ENCODE measurements at places on chromosomes 2 and 18. TPM values are rescaled to one million over a fixed set of nuclear protein-coding genes. Genes with fewer than 3 reads are reported as not detected.

DNA sequence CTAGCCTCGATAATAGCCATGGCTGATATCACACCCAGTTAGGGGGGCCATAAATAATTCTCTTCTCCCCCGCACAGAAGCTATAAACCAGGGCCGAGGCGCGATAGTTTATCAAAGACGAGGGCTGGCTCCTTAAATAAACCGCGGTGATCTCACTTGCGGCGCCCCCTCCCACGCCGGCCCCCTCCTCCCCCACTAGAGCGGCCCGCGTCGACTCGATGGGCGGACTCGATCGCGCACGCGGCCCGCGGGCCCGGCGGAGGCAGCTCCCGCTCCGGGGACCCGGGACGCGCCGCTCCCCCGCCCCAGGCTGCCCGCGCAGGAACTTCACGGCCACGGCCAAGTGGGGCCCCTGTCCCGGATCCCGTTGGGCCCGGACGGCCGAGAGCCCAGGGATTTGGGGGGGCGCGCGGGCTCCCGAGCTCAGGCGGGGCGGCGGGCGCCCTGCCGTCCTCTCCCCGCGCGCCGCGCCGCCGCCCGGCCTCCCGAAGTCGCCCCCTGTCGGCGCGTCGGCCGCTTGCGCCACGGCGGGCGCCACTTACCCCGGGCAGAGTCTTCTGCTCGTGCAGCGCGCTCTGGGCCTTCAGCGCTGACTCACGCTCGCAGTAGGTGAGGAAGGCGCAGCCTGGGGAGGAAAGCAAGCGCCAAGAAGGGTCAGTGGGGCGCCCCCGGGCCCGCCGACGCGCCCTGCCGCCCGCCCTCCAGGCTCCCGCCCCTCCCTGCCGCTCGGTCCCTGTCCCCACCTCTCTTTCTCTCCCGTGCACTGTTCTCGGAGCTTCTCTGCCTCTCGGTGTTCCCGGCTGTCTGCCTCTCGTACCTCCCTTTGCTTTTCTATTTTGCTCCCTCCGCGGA lies 80.4 kb downstream of the CELF4 start:
- DNase-seq: no peak

DNA sequence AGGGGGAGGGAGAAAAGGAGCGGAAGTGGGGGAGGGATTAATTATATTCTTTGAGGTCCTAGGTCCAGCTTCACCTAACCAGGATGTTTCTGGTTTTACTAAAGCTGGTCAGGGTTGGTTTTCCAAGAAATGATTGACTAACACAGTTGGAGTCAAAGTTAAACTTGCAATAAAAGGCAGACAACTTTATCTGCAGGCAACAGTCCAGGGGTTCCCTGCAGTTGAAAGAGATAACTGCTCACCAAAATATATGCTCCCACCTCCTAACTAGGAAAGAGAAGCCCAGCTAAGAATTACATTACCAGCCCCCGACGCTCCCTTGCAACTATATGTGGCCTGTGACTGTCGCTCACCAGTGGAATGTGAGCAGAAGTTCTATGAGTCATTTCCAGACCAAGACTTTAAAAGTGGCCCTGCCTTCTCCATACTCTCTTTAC lies 140.0 kb upstream of the PKDCC start:
- DNase-seq: no peak

The MARCHF4 gene
- not detected for total RNA-seq

DNA sequence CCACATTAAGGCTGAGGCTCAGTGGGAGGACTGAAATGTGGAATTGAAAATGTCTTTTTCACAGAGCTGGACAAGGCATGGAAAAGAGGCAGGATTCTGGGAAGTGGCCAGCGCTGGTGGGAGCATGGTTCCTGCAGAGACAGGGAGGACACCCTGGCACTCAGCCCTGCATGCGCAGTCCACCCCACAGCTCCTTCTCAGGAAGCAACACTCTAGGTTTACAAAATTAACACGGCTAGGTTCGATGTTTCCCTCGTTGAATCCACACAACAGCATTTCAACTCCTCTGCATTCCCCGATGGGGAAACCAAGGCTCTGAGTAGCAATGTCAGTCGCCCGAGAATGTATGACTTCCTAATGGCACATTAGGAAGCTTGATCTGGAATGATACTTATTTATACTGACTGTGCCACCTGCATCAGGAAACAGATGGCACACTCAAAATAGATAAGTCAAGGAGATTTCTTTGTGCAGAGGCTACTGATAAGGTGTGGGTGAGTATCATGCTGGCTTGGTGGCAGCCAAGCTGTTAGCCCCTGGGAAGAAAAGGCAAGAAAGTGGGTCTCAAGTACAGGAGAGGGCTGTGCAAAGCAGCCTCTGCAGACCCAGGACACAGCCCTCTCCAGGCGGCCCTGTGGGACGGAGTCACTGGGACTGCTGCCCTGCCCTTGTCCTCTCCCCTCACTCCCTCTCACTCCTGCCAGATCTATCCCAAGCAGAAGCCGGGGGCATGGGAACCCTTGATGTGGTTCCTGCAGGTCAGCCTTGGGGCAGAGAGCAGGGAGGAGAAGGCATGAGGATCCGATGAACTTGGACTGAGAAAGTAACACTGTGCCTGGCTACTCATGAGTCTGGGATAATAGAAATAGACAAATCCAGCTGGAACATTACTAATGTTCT lies 158.4 kb upstream of the FHL2 start:
- no peak for DNase-seq

DNA sequence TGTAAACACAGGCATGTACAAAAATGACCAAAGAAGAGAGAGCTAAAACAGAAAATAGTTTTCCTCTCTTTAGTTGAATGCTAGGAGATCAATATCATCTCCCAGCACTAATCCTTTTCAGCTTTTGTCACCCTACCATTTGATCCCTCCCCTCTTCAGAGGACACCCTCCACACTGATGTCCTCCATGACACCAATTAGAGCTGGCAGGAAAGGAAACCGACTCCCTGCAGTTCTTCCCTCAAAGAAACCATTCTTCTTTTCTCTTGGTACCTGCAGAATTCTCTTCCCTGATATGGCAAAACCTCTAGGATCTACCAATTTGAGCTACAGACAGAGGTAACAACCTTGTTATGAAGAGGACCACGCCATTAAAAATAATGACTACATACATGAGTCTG lies 5.3 kb downstream of the EPB41L3 start:
- no peak for DNase-seq

DNA sequence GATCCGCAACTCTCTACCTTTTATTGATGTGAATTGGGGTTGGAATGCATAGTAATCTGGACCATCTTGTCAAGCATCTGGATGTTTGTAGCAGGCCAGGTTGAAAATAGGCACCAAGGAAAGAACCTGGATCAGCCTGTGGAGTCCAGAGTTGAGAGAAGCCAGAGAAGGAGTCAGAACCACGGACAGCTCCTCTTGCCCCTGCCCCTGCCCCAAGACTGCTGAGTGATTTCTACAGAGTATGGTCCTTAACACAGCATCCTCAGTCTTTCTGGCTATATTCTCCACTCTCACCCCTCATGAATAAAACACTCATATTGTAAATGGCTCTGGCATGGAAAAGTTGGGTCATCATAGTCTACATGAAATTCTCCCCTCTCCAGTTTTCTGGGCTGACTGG lies 154.6 kb downstream of the LOXHD1 start:
- DNase-seq: no peak

The C2orf66 gene
- not detected for total RNA-seq

DNA sequence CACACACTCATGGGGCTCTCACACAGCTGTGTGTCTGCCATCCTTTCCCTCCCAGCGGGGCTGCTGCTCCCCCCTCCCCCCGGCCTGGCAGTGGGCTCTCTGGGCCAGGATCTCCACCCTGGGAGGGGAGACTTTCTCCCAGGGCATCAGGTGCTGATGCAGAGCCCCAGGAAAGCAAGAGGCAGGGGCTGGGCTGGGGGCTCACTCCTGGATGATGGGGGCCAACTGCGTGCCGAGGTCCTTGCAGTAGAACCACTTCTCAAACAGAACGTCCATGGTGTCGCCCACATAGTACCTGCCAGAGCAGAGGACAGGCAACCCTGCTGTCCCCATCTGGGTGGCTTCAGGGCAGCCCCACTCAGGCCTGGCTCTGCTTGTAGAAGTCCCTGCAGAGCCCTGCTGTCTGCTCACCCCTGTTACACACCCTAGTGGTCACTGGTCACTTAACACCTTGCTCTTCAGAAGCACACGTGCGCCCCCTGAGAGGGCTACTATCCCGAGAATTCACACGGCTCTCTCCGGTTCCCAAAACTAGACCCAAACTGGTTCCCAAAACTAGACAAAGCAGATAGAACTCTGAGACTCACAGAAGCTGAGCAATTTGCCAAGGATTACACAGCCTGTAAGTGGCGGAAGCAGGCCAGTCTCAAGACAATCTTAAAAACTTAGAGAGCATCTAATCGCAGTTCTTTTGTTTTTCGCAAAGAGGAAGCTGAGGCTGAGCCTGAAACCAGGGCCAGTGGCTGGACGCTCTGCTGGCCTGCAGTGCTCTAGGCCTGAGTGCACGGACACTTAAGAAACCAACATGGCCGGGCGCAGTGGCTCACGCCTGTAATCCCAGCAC lies 6.6 kb upstream of the OXER1 start:
- DNase-seq: no peak

GRCh38 chr2:85011747-85012146 lies 40.8 kb downstream of the KCMF1 start:
- DNase-seq: no peak

- DNase-seq: no peak
Observed at GRCh38 chr2:195582188-195582587, 74.8 kb upstream of the SLC39A10 start.

The IL1RN gene
- not detected for total RNA-seq
